Stimulated activated CD4-positive, alpha-beta T cell treated with anti-CD3 and anti-CD28 coated beads, Interleukin-1b, Interleukin-23, amount 100 ng/mL, for 48 hours (primary cell): ENCODE measurements at places on chromosomes 16 and 17.
A peak's percentile ranks its signal among the peaks of the same experiment; 100 is the strongest.

GRCh38 chr16:81816793-81817210, 37.7 kb downstream of the PLCG2 start:
- DNase-seq = no peak

DNA sequence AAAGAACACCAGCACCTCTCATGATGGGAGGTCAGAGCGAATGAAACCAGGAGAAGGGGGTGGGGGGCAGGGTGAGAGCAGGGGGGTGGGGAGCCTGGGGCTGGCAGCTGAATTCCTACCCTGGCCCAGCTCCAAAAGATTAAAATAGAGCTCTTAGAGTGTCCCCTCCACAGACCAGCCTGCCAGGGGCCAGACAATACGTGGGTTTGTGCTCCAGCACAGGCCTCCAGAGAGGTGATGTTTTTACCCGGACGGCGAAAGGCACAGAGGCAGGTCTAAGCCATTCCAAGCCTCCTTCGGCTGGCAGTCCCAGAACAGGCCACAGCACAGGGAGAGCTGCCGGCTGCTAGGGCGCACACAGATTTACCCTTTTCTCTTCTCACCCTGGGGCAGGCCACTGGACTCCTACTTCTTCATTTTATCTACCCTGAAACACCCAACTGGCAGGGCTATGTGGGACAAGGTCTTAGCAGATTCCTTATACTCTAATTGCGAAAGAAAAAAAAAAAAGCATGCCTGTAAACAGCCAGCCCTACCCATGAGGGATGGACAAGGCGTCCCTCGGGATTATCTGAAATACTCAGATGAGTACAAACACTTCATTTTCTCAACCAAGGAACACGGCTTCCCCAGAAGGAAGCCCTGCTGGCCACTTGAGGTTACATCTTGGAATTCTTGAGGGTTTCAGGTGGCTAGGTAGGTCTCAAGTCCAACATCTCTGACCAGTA, 71.9 kb upstream of the NOG start:
- no peak for DNase-seq

DNA sequence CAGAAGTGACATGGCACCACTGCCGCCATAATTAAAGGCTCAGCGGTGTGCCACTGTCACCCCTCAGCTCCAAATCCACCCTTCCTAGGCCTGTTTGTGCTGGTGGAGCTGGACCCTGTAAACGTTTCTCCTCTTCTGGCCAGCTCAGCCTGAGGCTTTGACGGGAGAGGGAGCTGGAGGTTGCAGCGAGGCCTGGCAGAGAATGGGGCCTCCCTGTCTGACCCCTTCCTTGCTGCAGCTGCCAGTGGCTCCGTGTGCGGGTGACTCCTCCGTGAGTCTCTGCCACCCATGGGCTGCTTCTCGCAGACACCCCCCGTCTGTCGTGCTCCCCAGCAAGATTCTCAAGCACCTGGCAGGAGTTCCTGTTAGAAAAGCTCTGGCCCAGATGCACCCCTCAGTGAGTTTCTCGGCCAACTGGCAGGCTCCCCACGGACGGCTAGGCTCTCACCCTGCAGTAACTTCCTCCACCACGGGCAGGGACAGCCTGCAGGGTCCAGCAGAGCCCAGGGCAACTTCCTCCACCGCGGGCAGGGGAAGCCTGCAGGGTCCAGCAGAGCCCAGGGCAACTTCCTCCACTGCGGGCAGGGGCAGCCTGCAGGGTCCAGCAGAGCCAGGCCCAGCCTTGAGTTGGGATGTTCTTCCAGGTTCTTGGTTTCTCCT, 4.7 kb upstream of the CHMP6 start:
- DNase-seq = no peak

- no peak for DNase-seq
Measured at GRCh38 chr16:21060027-21060510, 90.6 kb downstream of the DNAH3 start.

DNA sequence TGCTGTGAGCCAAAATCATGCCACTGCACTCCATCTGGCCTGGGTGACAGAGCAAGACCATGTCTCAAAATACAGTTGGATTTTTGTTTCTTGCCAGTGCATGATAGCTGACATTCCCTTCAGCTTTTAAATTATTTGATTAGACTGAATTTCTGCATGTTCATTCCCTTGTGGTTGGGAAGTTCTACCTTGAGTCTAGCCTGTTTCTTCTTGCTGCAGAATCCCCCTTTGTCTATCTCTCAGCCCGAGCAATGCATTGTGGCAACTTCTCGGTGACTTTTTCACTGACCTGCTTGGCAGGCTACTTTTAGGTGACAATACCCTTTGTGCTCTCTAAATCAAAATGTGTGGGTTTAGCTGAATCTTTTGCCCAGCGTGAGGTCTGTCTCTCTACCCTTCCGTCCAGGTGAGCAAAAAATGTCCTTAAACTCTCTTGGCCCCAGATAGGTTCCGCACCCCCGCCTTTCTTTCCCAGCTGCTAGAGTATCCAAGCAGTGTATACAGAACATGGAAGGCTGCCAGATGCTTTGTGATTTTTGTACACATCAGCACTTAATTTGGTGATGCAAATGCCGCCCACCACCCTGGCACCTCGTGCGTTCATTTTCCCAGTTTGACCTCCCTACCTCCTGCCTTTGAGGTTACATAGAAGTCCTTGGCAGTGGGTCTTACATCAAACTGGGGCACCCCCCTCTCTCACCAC, 130.2 kb downstream of the ABCC6 start:
- no peak for DNase-seq

- no peak for DNase-seq
Measured at GRCh38 chr16:67987460-67988160, 7.3 kb upstream of the DPEP3 start.

DNA sequence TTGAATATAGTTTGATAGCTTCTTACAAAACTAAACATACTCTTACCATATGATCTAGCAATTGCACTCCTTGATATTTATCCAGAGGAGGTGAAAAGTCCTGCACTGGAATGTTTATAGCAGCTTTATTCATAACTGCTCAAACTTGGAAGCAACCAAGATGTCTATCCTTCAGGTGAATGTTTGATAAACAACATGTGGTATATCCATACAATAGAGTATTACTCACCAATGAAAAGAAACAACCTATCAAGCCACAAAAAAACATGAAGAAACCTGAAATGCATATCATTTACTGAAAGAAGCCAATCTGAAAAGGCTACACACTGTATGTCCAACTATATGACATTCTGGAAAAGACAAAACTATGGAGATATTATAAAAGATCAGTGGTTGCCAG, 16.1 kb downstream of the STAT3 start:
- DNase-seq = no peak

DNA sequence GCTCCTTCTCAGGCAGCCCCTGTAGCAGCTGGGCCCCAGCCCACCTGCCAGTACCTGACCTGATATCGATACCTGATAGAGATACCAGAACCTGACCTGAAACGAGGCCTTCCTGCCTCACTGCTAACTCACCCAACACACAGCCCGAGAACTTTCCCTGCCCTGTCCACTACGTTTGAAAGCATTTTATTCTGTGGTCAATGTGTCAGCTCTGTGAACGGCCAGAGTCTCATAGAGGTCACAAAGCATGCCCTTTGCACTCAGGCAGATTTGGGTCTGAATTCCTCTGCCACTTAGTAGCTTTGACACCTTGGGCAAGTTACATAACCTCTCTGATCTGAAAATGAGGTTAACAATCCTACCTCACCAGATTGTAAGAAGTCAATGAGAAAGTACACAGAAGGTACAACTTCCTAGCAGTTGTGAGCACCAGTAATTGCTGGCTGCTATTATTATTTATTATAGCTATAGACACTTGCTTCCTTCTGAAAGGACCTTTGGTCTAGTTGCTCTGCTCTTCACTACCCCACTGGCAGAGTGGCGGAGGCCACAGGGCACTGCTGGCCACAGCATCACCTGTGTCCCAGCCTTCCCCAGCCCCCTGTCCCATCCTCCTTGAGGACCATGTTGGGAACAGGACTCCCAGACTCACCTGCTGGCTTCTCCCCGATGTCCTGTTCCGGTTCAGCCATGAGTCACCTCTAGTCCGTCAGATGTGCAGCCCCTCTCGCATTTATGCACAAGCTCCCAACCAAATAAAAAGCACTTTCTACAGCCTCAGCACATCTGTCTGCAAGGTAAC, 895 bp downstream of the ANKRD40CL start:
- no peak for DNase-seq

- DNase-seq = no peak
Measured at GRCh38 chr17:42681976-42682721, at the start of gene CNTNAP1. TSS of gene CNTNAP1 (plus strand) at chr17:42682531. CDS start at chr17:42682830, 299 bp downstream.

DNA sequence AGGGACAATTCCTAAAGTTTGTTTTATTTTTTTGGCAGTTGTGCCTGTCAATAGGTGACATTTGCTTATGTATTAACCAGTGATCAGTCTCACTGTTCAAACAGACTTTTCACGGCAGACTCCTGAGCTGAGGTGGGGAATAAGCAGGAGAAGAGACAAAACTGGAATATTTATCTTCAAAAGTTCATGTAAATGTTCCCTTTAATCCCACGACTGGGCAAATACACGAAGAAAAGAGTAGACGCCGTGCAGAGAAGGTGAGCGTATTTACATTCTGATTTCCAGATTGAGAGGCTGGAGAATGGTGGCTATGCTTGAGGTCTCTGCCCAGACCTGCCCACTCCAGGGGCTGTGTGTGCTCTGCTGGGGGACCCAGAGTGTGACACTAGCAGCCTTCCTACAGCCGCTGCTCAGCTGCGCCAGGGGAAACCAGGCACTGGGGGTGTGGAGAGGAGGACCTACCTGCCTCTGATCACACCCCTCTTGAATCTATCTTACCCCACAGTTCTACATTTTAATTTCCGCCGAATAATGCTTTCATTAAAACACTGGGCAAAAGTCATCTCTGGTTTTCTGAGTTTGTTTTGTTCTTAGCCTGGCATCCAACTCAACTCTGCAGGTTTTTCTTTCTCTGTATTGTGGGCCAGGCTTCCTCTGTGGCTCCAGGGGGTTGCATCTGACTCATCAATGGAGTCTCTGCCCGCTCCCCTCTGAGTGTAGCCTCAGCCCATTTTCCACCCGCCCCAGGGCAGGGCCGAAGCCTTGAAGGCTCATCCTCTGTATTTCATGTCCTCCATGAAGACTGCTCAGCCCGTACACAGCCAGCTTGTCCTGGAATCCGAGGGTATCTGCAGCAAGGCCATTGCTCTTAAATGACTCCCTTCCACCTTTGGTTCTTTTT, 237.1 kb downstream of the NTN1 start:
- DNase-seq = no peak

- DNase-seq = no peak
Measured at GRCh38 chr17:42049834-42050392, 488 bp downstream of the C17orf113 start.

DNA sequence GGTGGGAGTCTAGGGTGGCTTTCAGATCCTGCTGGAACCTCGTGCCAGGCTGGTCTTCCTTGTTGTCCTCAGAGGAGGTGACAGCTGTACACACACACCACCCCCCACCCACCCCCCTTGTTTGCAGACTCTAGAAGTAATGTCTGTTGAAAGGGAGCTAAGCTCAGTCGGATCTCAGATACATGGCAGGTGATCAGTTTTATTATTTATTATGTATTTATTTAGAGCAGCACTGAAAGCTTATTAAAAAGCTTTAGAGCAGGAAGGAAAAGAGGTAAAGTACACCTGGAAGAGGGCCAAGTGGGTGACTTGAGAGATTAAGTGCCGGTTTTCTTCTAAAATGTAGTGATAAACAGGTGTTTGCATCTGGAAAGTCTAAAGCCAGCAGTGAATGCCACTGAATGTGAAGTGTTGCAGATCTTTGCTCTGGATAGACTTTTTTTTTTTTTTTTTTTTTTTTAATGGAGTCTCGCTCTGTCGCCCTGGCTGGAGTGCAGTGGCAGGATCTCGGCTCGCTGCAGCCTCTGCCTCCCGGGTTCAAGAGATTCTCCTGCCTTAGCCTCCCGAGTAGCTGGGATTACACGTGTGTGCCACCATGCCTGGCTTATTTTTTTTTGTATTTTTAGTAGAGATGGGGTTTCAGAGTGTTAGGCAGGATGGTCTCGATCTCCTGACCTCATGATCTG, 40.2 kb downstream of the FOXK2 start:
- no peak for DNase-seq

DNA sequence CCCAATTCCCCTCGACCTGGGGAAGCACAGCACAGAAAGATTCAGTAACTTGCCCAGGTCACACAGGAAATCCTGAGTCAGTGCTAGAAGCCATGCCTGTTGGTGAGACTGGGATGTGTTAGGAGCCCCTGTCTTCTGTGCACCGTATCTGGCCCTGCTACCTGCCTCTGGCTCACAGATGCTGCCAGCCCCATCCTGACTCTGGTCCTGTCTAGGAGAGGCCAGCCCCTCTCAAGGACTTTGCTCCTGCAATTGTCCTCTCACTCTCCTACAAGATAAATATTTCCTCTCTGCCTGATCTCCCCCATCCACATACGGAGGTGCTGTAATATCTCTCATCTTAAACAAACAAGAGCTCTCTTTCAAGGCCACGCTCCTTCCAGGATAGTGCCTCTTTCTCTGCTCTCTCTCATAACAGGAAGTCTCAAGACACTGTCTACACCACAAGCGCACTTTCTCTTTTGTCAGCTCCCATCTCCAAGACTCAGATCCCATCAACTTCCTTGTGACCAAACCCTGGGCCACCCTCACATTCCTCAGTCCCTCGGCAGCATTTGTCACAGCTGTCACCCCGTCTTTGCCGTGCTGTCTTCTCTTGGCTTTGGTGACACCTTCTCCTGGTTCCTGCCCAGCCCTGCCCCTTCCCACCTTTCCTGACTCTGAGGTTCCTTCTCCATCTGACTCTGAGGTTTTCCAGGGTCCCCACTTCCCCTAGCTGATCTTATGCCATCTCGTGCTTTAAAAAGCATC, 1.9 kb downstream of the SLC13A2 start:
- DNase-seq = no peak

- no peak for DNase-seq
Measured at GRCh38 chr16:822909-823297, 22.4 kb upstream of the GNG13 start.

DNA sequence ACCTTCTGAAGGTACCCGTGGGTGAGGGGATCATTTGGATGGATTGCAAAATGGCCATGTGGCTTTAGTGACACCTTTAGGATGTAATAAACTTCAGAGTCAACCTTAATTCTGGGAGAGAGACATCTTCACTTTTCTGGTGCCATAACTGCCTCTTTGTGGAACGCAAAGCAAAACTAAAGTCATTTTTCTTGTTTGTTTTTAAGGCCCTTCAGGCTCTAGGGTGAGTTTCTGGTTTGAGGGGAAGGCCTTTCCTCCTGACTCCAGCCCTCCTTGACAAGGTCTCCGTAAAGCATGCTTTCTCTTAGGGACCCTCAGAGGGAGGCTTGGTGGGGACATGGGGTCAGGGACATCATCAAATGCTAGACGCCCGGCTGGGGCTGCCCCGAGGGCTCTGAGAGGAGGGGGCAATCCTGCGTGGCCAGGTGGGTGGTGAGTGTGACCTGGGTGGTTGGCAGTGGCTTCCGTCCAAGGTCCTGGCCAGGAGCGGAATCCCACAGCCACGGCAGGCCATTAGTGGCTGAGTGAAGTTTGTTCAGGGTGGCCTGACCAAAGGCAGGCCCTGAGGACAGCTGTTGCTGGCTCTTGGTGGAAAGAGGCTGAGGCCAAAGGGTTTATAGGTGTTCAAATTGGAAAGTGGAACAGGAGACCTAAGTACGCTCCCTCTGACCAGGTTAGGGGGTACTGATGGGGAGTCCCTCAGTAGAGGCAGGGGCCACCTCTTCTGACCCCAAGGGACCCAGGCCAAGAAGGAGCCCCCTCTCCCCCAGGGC, 112.2 kb downstream of the METRNL start:
- no peak for DNase-seq

- DNase-seq = no peak
Measured at GRCh38 chr16:59907611-59908010, 1173.5 kb upstream of the GOT2 start.

- peak; percentile 49 for DNase-seq
Measured at GRCh38 chr16:2178321-2179106, 17.9 kb downstream of the CASKIN1 start.
